ENCODE measurements at places on chromosomes 6 and 20.

GRCh38 chr20:19017104-19017690 lies 195.2 kb upstream of the SLC24A3 start:
- DNase-seq = no peak

DNA sequence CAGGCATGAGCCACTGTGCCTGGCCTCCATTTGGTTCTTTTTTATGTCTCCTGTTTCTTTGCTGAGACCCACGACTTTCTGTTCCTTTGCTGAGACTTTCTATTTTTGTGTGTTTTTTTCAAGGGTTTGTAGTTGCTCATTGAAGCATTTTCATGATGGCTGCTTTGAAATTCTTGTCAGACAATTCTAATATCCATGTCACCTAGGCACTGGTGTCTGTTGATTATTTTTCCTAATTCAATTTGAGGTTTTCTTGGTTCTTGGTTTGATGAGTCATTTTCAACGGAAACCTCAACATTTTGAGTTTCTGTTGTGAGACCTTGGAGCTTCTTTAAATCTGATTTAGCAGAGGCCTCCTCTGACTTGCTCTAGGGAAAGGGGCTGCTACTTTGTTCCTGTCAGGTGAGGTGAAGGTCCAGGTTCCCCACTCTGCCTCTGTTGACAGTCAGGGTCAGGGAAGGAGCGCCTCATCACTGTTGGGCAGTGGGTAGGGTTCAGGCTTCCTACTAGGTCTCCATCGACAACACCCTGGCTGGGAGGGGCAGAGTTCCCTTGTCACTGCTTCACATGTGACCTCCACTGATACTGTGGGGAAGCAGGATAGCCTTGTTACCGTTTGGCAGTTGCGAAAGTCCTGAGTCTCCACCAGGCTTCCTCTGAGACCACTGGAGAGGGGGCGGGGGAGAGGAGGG lies 67.2 kb upstream of the RNF24 start:
- DNase-seq = peak; percentile 67

DNA sequence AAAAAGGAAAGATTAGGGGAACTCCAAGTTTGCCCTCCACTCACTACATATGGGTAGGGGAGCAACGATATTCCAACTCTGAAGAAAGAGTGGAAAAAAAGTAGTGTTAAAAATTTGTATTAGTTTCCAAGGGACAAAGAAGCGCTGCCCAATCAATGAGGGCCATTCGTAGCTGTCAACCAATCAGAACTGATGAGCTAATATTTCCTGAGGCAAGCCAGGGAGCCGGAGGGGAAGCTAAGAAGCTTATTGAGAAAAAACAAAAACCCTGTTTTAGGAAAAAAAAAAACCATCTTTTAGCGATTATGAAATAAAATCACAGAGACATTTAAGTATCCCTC lies 59.5 kb downstream of the TRIM38 start:
- peak; percentile 48 for DNase-seq

- DNase-seq = no peak
Measured at GRCh38 chr20:4449957-4450715, 271.6 kb upstream of the PRND start.

GRCh38 chr20:9160757-9161156 lies 91.9 kb downstream of the PLCB4 start:
- DNase-seq = no peak

Measured in Right ventricle myocardium superior (tissue), 1 donor.